Left ventricle myocardium superior (tissue), 1 donor: ENCODE measurements at places on chromosomes 6 and 20. TPM values are rescaled to one million over a fixed set of nuclear protein-coding genes. Genes with fewer than 3 reads are reported as not detected.

Gene DEFB124
- not detected for total RNA-seq

Gene FRS3
- total RNA-seq = 5.2 TPM

Gene OR2H2
- not detected for total RNA-seq

Gene GGT7
- total RNA-seq = 22.0 TPM

Gene ADGRG6
- 3.8 TPM for total RNA-seq

Gene NMBR
- total RNA-seq = not detected

Gene PCK1
- total RNA-seq = 0.62 TPM

Gene CST4
- not detected for total RNA-seq

Gene ACOT8
- 31.9 TPM for total RNA-seq

Gene ADAM33
- 12.2 TPM for total RNA-seq

Gene OGFR
- 21.0 TPM for total RNA-seq

Gene SEMG1
- total RNA-seq = not detected

Gene PTCHD4
- total RNA-seq = 0.79 TPM

Gene NHLRC1
- 1.3 TPM for total RNA-seq

Gene MYH7B
- total RNA-seq = 297 TPM

Gene GPLD1
- total RNA-seq = 1.1 TPM

Gene FAM162B
- 3.6 TPM for total RNA-seq

Gene MEP1A
- total RNA-seq = not detected

Gene CTAGE9
- total RNA-seq = not detected

Gene PNPLA1
- not detected for total RNA-seq
